Activated T-helper 1 cell treated with anti-CD3 and anti-CD28 coated beads, Interleukin-12 subunit alpha, Interleukin-12 subunit beta, Interleukin-2, Interleukin-4 antibody, amounts not matched to agents 30 ng/mL and 10 ng/mL and 1 ng/mL, durations not matched to agents 14 hours and 24 hours and 36 hours (primary cell): ENCODE measurements at places on chromosomes 13 and 19. TPM values are rescaled to one million over a fixed set of nuclear protein-coding genes. Genes with fewer than 3 reads are reported as not detected.

RNF17 gene
- not detected in 2 replicates for total RNA-seq

TMEM38A gene
- total RNA-seq, result 0.69 and 0.78 TPM in 2 replicates

PDX1 gene
- not detected in 2 replicates for total RNA-seq

IRGQ gene
- 33.5 and 34.9 TPM in 2 replicates for total RNA-seq

EFNB2 gene
- total RNA-seq, result 0.44 and 0.51 TPM in 2 replicates

GALP gene
- total RNA-seq, result not detected in 2 replicates

TMEM147 gene
- 122 and 123 TPM in 2 replicates for total RNA-seq

YJEFN3 gene
- total RNA-seq, result 13.6 and 15.0 TPM in 2 replicates

SCEL gene
- not detected in 2 replicates for total RNA-seq

- no peak for DNase-seq
Measured at GRCh38 chr13:65826657-65827056, 1403.5 kb downstream of the PCDH9 start.

DNA sequence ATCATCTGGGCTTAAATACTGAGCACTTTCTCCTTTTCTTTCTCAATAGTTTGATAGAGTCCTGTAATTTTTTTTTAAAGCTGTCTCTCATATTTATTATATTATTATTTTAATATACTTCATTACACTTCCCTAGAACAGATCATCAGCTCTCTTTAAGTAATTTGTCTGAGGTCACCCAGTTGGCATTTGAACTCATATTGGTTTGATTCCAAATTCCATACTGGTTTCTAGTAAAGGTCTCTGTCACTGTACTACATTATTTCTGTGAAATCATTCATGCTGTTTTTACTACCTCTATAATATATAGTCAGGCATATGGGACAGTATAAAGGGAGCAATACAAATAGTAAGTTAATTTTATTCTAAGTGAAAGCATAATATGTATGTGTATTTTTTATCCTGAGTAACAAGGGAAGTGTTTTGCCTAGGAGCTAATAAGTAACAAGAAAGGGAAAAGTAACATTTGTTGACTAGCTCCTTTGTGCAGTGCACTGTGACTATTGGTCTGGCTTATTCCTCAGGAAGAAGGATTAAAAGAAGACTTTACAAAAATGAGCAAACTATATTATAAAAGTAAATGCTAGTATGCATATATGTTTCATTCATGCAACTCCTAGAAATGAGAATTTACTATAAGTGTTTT, 14.3 kb downstream of the LPAR6 start:
- DNase-seq, result no peak

- DNase-seq, result no peak
Measured at GRCh38 chr13:40503966-40504591, 162.4 kb downstream of the FOXO1 start.

GRCh38 chr19:48999481-49000325, 6.0 kb downstream of the RUVBL2 start:
- peak; percentile 51 for DNase-seq

DNA sequence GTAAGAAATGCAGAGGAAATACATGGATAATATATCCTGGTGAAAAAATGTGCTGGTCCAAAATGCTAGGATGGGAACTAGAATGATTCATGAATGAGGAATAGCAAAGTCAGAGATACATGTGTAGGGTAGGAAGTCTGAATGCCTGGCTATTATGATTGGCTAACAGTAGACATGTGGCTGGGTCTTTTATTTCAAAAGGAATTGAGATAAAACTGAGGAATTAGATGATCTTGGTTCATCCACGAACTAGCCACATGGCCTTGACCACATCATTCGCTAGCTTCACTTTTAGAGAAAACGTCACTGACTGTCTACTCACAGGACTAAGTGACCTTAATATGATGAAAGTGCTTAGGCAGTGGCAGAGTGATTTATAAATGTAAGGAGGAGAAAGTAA, 103.1 kb downstream of the TRPC4 start:
- DNase-seq, result no peak

GRCh38 chr19:14786421-14786851, 8.1 kb upstream of the ADGRE2 start:
- DNase-seq, result no peak

GRCh38 chr19:23263870-23264590, 13.8 kb upstream of the ZNF724 start:
- no peak for DNase-seq

DNA sequence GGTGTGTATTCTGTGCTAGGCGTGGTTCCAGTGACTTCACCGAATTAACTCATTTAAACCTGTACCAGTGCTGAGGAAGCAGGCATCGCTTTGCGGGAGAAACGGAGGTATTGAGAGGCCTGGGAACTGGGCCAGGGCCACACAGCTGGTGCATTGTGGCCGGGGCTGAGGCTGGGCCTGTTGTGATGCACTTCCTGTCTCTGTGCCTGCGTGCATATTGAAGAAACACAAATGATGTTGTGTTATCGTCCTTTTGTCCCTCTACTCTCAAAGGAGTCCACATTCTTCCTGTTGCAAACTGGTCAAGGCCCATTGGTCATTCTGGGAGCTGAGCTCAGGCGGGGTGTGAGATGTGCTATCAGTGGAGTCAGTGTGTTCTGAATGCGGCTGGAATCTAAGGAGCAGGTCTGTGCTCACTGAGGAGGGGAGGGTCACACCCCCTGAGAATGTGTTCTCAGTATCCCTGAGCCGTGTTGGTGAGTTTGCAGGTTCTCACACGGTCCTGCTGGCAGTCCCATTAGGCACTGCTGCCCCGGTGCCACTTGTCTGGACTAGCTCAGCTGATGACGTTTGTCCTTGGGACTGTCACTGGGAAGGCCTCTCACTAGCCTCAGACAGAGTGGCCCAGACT, 62.1 kb downstream of the ARHGEF7 start:
- peak; percentile 16 for DNase-seq
